Mesendoderm (in vitro differentiated cells): ENCODE measurements at places on chromosomes 12 and 14.

DNA sequence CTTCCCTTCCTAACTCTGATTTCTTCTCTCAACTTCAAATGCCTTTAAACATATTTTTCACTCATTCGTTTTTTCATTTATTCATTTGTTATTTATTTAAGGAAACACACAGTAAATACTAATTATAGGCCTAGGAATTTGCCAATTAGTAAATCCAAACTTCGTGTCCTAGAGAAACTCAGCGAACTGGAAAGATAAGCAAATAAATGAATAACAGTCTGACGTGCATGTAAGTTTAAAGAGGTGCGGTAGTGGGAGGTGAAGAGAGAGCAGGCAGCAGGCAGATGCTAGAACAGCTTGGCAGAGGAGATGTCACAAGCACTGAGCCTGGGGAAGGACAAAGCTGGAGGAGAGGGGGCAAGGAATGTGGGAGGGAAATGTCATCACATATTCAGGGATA, 228.2 kb downstream of the DPY19L2 start:
- DNase-seq: no peak

DNA sequence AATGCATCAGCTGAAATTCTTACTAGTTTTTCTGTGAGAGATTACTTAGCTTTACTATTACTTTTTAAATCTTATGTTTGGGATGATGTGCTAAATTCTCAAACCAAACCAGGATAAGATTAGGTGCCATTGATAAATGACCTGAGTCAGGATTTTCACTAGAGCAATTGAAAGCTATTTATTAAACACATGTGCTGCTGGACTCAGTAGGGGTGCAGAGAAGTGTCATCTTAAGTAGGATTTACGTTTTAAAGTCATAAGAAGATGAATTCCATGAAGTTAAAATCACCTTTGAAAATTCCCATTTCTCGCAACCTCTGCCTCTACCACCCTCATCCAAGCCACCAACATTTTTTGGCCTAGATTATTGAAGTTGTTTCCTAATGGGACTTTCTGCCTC, 8.8 kb downstream of the TMEM263 start:
- no peak for DNase-seq

- no peak for DNase-seq
Observed at GRCh38 chr12:52003591-52003990, 3.2 kb upstream of the TAMALIN start.

DNA sequence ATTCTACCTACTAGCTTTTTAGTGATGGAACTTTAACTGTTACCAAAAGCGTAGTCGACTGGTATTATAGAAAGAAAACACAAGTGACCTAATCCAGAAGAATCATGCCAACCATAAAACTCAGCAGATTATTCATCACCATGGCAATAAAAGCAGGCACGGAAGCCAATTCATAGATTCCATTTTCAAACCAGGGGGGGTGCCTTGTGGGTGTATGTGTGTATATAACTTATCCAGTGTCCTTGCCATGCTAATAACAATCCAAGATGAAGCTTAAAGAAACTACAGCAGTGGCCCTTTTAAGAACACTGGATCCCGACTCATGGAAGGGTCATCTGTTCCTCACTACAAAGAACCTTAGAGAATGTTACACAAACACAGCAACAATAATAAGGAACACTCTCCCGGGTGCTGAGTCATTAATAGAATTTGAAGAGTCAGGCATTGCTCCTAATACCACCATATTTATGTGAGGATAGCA, 61.0 kb downstream of the EPS8 start:
- no peak for DNase-seq

- no peak for DNase-seq
Observed at GRCh38 chr12:48819986-48820725, 1.9 kb downstream of the CACNB3 start.

DNA sequence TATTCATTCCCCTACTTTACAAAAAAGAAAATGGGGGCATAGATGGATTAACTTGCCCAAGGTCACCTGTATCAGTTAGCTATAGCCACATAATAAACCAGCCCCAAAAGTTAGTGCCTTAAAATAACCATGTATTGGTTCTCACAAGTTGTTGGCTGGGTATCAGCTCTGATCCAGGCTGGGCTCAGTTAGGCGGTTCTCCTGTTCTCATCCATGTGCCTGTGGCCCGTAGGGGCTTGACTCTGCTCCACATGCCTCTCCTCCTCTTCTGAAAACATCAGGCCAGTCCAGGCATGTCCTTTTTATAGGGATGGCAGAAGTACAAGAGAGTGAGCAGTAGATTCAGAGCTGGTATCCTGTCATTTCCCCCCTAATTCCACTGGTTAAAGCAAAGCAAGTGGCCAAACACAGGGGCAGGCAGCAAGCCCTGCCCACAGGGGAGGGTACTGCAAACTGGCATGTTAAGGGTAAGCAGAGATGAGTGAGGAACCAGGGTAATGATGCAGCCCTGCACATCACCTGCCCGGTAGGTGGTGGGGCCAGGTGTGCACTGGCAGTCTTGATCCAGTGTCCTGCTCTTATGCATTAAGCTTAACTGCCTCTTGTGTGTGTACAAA, 47.9 kb upstream of the TUNAR start:
- DNase-seq: no peak

DNA sequence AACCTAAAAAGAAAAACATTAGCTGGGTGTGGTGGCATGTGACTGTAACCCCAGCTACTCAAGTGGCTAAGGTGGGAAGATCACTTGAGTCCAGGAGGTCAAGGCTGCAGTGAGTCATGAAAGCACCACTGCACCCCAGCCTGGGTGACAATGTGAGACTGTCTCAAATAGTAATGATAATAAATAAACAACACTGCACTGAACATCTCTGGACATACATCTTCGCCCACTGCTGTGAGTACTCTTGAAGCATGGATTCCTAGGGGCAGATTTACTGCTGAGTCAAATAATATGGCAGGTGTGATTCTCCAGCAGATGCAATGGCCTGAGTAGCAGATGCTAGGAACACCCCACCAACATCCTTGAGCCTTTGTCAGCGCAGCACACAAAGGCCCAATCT, 23.6 kb downstream of the ABCB9 start:
- DNase-seq: no peak

DNA sequence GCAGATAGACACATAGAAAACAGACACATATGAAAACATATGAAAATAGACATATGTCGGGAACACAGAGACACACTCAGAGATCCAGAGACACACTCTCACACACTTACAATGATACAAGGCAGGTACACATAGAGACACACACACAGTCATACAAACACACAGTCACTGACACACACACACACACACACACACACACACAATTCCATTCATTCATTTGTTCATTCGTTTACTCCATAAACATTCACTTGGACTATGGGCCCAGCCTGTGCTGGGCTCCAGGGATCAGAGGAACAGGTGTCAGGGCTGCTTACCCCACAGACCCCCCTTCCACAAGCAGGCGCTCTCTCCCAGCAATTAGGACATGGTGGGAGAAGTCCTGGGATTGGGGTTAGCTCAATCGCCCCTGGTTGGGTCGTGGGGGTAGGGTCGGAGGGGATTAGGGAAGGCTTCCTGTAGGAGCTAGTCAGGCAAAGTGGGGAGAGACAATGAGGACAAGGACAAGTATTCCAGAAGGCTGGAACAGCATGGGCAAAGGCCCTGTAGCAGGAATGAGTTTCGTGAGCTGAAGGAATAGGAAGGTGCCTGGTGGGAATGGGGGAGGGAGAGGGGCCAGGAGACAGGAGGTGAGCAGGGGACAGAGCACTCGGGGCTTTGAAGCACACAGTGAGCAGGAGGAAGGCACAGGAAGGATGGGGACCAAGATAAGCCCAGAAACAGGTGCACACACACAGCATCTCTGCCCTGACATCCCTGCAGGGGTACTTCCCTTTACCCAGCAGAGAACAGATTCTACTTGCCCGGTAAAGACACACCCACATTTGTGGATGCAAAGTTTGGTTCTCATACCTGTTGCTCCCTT, 6.5 kb downstream of the RASAL1 start:
- no peak for DNase-seq

- DNase-seq: no peak
Observed at GRCh38 chr12:117069101-117069797, 30.0 kb downstream of the TESC start.

GRCh38 chr14:25111061-25111601, 61.2 kb upstream of the STXBP6 start:
- peak; percentile 89 for DNase-seq

- peak; percentile 79 for DNase-seq
Observed at GRCh38 chr12:78584695-78585094, 279.9 kb upstream of the SYT1 start.

GRCh38 chr14:74349757-74350156, 1.5 kb downstream of the VRTN start:
- DNase-seq: peak; percentile 60

GRCh38 chr14:75261820-75262219, 16.8 kb upstream of the FOS start:
- no peak for DNase-seq

- peak; percentile 35 for DNase-seq
Observed at GRCh38 chr14:50003213-50004021, 110.5 kb downstream of the ARF6 start.

DNA sequence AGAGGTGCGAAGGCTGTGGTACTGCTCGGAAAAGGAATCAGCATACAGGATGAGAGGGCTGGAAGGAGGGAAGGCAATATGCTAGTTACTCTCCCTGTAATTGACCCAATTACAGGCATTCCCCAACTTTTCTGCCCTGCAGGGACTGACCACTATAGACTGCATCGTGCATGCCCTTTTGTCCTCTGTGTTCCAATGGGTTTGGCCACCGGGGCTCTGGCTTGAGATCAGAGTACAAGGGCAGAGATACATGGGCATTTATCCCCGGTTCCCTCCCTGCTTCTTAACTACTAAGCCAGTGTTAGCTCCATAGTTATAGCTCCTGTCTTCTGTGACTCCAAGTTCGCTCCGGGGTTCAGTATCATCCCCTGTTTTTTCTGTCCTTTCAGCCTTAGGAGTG, 59.7 kb downstream of the GTF2A1 start:
- no peak for DNase-seq

DNA sequence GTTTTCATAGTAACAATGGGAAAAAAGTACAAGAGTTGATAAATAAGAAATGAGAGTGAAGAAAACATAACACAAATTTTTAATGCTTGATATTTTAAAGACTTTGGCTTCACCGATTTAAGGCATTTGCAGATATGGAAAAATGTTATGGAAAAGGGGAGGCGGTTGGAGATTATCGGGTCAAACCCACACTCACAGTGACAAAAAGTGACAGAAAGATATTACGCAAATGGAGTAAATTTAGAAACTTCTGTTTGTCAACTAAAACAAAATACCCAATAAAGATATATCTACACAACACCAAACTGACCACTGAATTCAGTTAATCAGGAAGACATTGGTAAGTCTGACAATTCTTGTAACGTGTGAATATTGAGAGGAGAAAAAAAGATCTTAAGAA, 2.5 kb downstream of the PPP1R12A start:
- DNase-seq: no peak

DNA sequence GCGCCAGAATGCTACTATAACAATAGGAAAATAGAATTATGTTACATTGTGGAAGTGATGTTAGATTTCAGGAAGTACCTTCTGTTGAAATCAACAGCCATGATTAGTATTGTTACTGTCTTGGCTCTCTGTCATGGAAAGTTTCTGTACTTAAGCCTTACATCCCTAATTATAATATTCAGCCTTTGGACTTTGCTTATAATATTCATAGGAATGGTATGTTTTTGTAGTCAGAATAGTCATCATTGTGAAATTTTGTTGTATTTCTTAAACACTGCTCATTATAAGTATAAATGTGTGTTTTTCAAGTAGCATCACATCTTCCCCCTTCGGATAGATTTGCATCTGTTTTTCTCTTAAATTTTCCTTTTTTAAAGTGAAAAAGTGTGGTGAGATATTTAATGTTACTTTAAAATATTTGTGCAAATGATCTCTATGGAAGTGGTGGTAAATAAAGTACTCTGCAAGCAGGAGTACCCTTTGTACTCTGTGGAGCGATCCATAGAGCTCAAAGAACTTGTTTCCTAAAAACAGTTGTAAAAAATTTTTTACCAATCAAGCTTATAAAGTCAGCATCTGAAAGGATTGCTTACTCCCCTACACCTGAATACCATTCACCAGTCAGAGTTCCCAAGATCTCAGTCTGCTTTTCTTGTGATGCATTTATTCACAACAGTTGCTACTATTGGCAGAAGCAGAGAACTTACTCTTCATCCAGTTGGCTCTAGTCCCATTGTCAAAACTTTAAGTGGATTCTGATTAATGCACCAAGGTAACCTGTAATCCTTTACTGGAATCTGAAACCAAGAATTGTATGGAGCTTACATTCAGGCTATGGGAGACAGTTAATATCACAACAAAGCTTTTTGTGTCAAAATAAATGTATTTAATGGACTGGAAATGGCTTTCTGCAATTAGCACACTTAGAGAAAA, 87.8 kb downstream of the RIC8B start:
- no peak for DNase-seq

DNA sequence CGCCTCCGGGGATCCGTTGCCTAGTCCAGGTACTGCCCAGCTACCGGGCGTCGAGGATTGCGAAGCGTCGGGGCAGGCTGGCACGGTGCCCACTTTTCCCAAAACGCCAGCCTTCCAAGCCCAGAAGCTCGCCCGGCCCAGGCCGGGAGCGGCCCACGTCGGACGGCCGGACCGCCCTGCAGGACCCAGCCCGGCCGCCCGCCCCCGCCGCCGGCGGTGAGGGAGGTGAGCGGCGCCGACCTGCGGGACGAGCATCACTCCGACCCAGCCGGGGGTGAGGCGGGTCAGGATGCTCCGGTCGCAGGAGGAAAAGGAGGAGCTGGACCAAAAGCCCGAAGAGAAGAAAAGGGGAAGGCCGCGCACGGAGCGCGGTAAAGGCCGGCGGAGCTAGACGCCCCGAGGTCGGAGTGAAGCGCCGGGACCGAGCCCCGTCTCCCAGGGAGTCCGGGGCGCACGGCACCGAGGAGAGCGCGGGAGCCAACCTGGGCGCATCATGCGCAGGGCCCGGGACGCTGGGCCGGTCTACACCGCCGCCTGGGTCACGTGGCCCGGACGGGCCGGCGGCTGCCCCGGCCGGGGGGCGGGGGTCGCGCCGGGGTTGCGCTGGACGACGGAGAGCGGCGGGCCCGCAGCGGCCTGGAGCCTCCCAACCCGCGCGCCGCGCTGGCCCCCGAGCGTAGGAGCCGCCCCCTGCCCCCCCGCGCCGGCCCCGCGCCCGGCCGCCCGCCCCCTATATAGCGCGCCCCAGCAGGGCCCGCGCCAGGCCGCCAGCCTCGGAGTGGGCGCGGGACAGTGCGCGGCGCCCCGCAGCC, at the start of gene AQP5:
AQP5 (plus strand) TSS at position 762 of the 812 bp plus-strand sequence. CDS start 146 bp downstream, outside the sequence.
- DNase-seq: no peak

DNA sequence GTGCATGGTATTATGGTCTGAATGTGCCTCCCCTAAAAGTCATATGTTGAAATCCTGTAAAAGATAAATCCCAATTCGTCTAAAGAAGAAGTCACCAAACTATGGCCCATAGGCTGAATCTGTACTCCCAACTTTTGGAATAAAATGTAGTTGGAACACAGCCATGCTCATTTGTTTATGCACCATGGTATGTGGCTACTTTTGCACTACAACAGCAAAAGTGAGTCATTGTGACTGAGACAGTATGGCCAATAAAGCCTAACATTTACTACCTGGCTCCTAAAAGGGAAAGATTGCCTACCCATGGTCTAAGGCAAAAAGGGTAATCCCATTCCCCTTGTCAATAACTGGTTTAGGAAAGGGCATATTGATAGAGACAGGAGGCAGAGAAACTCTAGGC, 101.8 kb downstream of the LRIG3 start:
- DNase-seq: no peak

GRCh38 chr14:96042248-96042930, 3.2 kb downstream of the C14orf132 start:
- no peak for DNase-seq

GRCh38 chr14:76929927-76930326, 98.6 kb downstream of the IRF2BPL start:
- DNase-seq: peak; percentile 74
